ENCODE measurements at places on chromosomes 5 and 9. TPM values are rescaled to one million over a fixed set of nuclear protein-coding genes. Genes with fewer than 3 reads are reported as not detected.

ST8SIA4 gene
- total RNA-seq = under 0.01 TPM

GRCh38 chr5:14417792-14418765, 163.5 kb upstream of the OTULINL start:
- no peak for DNase-seq
- no peak overlapping the region for H3K4me3 ChIP-seq
- H3K4me1 ChIP-seq = peaks cover 34% of the 10 kb centered on the region
- no peaks in the 10 kb centered on the region for H3K27me3 ChIP-seq

OR1J2 gene
- not detected for total RNA-seq

- no peak overlapping the region for H3K27ac ChIP-seq
- H3K27me3 ChIP-seq = no peaks in the 10 kb centered on the region
- H3K4me3 ChIP-seq = no peak overlapping the region
- DNase-seq = peak; percentile 20
- no peaks in the 10 kb centered on the region for H3K36me3 ChIP-seq
Measured at GRCh38 chr5:107135391-107135790, 535.3 kb downstream of the EFNA5 start.

DNA sequence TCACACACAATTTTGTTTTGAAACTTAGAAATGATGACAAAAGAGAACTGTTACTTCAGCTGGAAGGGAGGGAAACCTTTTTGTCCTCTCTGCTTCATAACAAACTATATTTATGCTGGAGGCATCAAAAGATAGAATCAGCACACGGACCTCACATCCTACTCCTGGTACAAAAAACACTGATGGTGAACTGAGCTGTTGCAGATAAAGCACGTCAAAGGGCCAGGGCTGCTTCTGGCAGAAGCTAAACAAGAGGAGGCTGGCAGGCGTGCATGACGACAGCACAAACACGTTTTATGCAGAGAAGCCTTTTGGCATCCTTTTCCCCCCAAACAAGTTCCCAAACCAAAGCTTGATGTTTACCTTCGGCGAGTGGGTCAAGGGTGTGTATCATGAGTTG, 169.6 kb downstream of the SLC24A2 start:
- no peak for DNase-seq
- no peaks in the 10 kb centered on the region for H3K36me3 ChIP-seq
- no peaks in the 10 kb centered on the region for H3K4me1 ChIP-seq
- no peaks in the 10 kb centered on the region for H3K27me3 ChIP-seq
- no peak overlapping the region for H3K4me3 ChIP-seq

- peaks cover 17% of the 10 kb centered on the region for H3K36me3 ChIP-seq
- peaks cover 78% of the 10 kb centered on the region for H3K4me1 ChIP-seq
- no peaks in the 10 kb centered on the region for H3K27me3 ChIP-seq
- H3K4me3 ChIP-seq = no peak overlapping the region
Measured at GRCh38 chr5:149488645-149489306, 62.5 kb downstream of the CSNK1A1 start.

IFNA16 gene
- total RNA-seq = not detected

SOWAHA gene
- total RNA-seq = not detected

DNA sequence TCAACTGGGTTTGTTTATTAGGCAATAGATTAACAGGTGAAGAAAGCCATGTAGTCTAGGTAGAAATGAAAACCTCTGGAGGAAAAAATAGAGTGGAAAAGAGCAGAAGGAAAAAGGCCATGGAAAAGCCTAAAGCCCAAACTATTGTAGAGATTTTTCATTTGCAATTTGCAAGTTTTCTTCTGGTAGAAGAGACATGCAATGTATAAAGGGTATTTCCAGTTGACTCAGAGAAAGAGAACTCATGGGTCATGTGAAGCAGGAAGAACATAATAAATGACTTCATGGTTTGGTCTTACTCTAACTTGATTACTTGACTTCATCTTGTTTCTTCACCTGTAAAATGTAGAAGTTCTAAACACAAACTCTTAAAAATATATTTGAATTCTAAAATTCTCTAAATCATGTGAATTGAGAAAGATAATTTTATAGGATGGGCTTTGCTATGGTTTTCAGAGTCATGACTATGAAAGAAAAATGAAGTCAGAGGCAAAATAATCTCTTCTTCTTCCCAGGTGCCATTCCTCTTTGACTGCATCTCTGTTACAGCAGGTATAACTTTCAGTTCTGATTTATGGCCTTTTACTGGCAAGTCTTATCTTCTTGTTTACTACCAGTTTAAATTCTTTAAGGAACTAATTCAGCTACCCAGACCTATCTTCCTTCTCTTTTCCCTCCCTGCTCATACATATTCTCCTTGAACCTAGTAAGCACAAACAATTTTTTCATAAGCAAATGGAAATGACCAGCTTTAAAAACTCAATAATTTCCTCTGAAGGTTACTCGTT, 47.7 kb upstream of the TMC1 start:
- no peak overlapping the region for H3K4me3 ChIP-seq
- DNase-seq = peak; percentile 67
- H3K27me3 ChIP-seq = no peaks in the 10 kb centered on the region
- H3K4me1 ChIP-seq = peaks cover 26% of the 10 kb centered on the region

- H3K4me3 ChIP-seq = no peak overlapping the region
- H3K4me1 ChIP-seq = no peaks in the 10 kb centered on the region
- no peaks in the 10 kb centered on the region for H3K36me3 ChIP-seq
- no peaks in the 10 kb centered on the region for H3K27me3 ChIP-seq
- no peak for DNase-seq
- no peak overlapping the region for H3K27ac ChIP-seq
Measured at GRCh38 chr9:135773530-135774238, 71.7 kb downstream of the KCNT1 start.

DNA sequence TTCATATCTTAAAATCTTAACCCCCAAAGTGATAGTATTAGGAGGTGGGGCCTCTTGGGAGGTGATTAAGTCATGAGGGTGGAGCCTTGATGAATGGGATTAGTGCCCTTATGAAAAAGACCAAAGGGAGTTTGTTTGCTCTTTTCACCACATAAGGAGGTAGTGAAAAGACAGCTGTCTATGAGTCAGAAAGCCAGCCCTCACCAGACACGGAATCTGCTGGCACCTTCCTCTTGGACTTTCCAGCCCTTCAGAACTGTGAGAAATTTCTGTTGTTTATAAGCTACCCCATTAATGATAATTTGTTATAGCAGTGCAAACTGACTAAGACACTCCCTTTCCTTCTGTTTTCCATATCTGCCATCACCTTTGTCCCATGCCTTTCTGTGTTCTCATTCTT, 20.8 kb downstream of the IFNB1 start:
- DNase-seq = peak; percentile 34
- no peak overlapping the region for H3K27ac ChIP-seq
- 0 out of 2 replicates have a peak, but pooled peaks cover 11% of the 10 kb centered on the region for H3K4me1 ChIP-seq
- no peaks in the 10 kb centered on the region for H3K36me3 ChIP-seq
- H3K27me3 ChIP-seq = no peaks in the 10 kb centered on the region

DNA sequence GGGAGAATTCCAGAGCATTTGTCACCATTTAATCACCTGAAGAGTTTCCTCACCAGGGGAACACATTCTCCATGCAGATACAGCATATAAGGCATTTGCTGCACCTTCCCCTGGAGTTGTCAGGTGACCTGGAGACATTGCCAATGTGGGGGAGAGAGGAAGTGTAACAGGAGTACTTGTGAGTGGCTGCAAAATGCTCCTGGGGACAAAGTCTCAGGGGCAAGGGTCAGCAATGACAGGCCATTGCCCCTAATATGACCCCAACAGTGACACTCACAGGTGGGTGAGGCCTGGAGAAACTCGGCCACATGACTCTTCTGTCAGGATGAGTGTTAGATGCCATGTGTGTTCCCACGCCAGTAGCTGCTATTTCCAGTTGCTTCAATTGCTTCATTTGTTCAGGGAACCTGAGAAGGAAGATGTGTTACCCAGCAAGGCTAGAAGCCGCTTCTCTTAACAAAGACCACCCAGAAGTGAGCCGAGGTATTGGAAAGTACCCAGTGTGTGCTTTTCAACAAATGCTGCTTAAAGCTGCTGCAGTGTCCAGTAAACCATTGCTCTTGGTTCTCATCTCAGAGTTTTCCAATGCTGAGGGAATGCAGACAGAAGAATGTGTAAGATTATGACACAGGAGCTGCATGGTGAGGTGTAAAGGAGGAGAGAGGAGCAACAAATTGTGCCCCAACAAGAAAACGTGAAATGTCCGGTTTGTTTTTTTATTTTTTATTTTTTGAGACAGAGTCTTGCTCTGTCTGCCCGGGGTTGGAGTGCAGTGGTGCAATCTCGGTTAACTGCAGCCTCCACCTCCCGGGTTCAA, 128.2 kb upstream of the SLC44A1 start:
- no peak overlapping the region for H3K4me3 ChIP-seq
- no peaks in the 10 kb centered on the region for H3K36me3 ChIP-seq
- DNase-seq = no peak
- H3K27ac ChIP-seq = no peak overlapping the region
- no peaks in the 10 kb centered on the region for H3K4me1 ChIP-seq

GRCh38 chr5:157827423-157827822, 31.5 kb downstream of the CLINT1 start:
- no peak overlapping the region for H3K27ac ChIP-seq
- no peaks in the 10 kb centered on the region for H3K27me3 ChIP-seq
- peak; percentile 32 for DNase-seq
- peaks cover 25% of the 10 kb centered on the region for H3K4me1 ChIP-seq

DNA sequence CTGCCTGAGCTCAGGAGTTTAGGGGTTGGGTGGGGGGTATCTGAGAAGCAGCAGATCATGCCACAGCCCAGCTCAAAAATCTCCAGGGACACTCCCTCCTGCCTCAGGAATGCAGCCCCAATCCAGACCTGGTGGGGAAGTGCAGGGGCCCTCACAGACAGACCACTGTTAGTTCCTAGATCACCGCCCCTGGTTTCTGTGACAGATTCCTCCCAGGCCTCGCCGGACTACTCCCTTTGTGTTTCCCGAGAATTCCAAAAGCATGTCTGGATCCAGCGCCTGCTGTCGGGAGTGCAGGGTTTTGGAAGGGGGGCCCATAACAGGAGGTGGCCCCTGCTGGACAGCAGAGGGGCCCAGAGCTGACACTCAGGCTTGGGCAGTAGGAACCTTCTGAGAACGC, 74.5 kb downstream of the CTSL start:
- H3K27me3 ChIP-seq = no peaks in the 10 kb centered on the region
- H3K27ac ChIP-seq = no peak overlapping the region
- H3K36me3 ChIP-seq = no peaks in the 10 kb centered on the region
- H3K4me3 ChIP-seq = no peak overlapping the region

KCNMB1 gene
- total RNA-seq = not detected

ZNF483 gene
- total RNA-seq = 0.25 TPM

TPM2 gene
- 1,625 TPM for total RNA-seq

DNA sequence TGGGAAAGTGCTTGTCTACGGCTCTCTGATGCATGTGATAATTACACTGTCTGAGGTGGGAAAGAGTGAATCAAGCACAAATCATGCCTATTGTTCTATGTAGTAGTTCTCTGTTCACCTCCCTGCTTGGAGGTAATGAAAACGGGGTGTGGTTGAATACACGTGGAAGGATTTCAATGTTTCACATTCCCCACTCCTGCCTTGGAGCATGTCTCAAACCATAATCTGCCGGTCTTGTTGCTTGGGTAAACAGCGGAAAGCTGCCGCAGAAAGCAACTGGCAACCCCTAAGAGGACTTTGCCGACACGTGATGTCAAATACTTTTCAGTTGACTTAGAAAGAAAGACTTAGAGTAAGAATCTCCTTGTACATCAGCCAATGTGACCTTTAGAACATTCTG, 63.5 kb upstream of the MOCS2 start:
- H3K36me3 ChIP-seq = no peaks in the 10 kb centered on the region
- H3K27me3 ChIP-seq = no peaks in the 10 kb centered on the region
- H3K4me1 ChIP-seq = peaks cover 5% of the 10 kb centered on the region
- no peak overlapping the region for H3K4me3 ChIP-seq
- no peak overlapping the region for H3K27ac ChIP-seq
- DNase-seq = peak; percentile 20

CCDC187 gene
- total RNA-seq = not detected

- H3K36me3 ChIP-seq = no peaks in the 10 kb centered on the region
- no peak for DNase-seq
- no peaks in the 10 kb centered on the region for H3K27me3 ChIP-seq
- H3K4me1 ChIP-seq = 0 out of 2 replicates have a peak, but pooled peaks cover 4% of the 10 kb centered on the region
- no peak overlapping the region for H3K27ac ChIP-seq
Measured at GRCh38 chr9:4024281-4024777, 275.5 kb downstream of the GLIS3 start.

DNA sequence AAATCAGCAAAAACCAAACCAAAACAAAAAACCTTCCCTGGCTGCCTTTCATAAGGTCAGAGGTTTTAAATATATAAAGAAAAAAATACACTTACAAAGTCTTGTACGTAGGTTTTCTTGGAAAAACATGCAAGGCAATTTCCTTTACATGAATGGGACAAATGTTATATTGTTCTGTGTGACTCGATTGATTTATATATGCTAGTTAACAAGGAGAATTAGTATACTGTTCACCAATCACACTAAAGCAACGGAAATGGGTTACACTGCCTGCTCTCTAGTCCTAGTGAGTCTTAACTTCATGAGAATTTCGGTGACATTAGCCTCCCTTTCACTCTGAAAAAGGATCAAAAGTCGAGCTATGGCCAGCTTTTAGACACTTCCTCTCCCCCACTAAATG, 5.5 kb downstream of the GDF9 start:
- no peak overlapping the region for H3K27ac ChIP-seq
- no peak for DNase-seq
- H3K4me1 ChIP-seq = 0 out of 2 replicates have a peak, but pooled peaks cover 2% of the 10 kb centered on the region
- no peaks in the 10 kb centered on the region for H3K27me3 ChIP-seq

DNA sequence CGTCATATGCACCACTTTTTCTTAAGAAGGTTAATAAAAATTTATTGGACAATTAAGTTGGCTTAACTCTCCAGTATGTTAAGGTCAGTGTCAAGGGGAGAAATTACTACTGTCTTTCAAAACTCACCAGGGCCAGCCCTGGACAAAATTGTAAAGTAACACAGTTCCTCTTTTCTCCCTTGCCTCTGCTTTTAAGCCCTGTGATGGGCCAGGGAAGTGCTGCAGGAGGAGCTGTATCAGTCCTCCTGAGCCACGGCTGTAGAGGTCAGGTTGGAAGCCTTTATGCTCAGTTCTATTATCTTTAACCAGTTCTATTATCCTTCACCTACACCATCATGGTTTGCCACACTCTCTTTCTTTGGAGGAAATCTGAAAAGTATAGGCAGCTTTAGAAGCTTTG, 11.5 kb upstream of the PPP2R2B start:
- DNase-seq = no peak
- no peak overlapping the region for H3K4me3 ChIP-seq
- H3K27ac ChIP-seq = no peak overlapping the region
- H3K27me3 ChIP-seq = no peaks in the 10 kb centered on the region
- H3K36me3 ChIP-seq = no peaks in the 10 kb centered on the region
- H3K4me1 ChIP-seq = no peaks in the 10 kb centered on the region

DNA sequence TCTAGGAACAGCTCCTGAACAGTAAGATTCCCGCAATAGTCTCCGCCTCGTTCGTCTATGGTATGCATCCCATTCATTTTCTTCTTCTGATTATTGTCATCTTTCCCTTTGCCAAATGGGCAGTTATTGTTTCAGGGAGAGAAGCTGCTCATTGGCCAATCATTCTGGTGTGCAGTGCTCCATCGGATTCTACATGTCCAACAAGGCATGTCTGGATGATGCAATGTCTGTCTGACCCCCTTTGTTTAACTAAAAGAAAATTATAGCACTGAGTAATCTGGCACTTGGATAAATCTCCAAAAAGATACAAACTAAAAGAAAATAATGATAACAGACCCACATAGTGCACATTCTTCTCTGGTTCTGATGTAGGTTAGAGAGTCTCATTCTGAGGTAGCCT, 515.6 kb upstream of the DMAC1 start:
- H3K4me3 ChIP-seq = no peak overlapping the region
- no peaks in the 10 kb centered on the region for H3K4me1 ChIP-seq
- DNase-seq = no peak
- no peaks in the 10 kb centered on the region for H3K36me3 ChIP-seq

- H3K4me3 ChIP-seq = no peak overlapping the region
- DNase-seq = no peak
- H3K27ac ChIP-seq = no peak overlapping the region
- H3K36me3 ChIP-seq = no peaks in the 10 kb centered on the region
- H3K4me1 ChIP-seq = no peaks in the 10 kb centered on the region
Measured at GRCh38 chr9:87672586-87672985, 53.3 kb upstream of the CTSL start.

Measured in GM23248 (cell line).